ENCODE measurements at places on chromosomes 13 and 19.

- no peak for DNase-seq
Measured at GRCh38 chr13:64283926-64284325, 2868.3 kb upstream of the PCDH20 start.

DNA sequence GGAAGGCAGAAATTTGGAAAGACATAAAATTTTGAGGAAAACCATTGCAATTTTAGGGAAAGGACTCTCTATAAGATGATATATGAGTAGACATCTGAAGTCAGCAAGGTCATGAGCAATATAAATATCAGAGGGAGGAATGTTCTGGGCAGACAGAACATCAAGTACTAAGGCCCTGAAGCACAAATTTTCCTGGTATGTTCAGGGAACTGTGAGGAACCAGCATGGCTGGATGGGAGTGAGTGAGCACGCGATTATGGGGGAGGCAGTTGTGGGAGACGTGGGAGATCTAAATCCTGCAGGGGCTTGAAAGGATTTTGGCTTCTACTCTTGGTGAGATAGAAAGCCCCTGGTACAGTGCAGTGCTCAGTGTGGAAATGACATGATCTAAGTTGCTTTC lies 112.0 kb downstream of the TBC1D4 start:
- DNase-seq: no peak

DNA sequence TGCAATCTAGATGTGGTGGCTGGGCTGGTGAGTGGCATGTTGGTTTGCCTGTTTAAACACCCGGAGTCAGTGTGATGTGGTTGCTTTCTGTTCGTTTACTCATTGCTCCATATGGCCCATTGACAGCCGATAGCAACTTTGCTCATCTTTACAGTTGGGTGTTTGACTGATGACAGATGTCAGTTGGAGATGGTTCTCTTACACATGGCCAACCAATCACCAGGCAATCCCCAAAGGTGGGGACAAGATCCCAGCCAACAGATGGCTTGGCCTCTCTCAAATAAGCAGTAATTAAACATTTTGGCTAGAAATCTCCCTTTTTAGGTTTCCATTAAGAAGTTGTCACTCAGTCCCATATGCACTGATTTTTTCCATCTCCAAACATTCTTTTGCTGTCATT lies 497.1 kb upstream of the ARGLU1 start:
- no peak for DNase-seq

DNA sequence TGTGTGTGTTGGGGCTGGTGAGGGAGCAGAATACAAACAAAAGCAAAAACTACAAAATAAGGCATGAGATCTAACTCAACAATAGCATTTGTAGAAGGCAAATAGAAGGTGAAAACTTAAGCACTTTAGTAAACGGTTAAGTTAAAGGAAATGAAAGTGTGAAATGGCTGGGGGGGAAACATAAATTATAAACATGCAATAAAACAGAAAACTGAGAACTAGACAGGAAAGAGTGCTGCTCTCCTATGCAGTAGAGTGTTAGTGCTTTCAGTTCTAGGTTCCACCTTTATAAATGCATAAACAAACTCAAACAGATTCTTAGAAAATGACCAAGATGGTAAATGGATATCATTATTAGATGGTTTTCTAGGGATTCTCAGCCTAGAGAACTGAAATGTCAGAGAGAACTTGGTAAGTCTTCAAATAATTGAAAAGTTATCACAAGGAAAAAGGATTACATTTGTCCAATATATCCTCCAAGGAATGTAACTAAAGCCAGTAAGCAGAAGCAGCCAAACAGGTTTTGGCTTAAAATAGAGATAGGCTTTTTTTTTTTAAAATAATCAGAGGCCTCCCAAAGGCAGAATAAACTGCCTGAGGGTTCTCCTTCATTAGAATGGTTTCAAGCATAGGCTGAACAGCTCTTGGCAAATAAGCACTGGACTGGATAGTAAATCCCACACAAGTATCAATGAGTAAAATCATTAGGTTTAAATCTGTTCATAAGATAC lies 23.3 kb downstream of the RBM26 start:
- no peak for DNase-seq

- DNase-seq: no peak
Measured at GRCh38 chr19:33278403-33279269, 23.7 kb downstream of the CEBPA start.

- no peak for DNase-seq
Measured at GRCh38 chr13:113545455-113545930, 39.1 kb upstream of the TFDP1 start.

Measured in T-helper 17 cell (primary cell).